ENCODE measurements at places on chromosomes 3 and 15.

- DNase-seq, result no peak
Measured at GRCh38 chr3:59935025-59935424, 885.2 kb upstream of the CFAP20DC start.

GRCh38 chr15:31343831-31344230 lies 17.2 kb downstream of the KLF13 start:
- no peak for DNase-seq

DNA sequence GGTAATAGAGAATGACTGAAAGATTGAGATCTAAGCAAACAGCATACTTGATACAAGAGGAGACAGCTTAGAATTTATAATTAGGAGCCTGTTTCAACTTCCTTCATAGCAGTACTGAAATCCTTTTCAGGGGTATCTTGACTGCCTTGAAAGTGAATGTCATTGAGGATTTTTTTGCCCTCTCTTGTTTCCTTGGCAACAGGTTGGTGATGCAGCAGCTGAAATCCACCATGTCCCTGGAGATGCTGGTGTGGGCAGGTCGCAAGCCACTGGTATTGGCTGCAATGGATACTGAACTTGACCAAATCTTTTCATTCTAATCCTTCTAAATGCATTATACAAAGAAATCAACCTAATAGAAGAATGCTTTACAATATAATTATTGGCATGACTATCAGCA lies 59.3 kb upstream of the GAP43 start:
- DNase-seq, result no peak

GRCh38 chr3:116741467-116741866 lies 31.9 kb downstream of the TUSC7 start:
- DNase-seq, result no peak

DNA sequence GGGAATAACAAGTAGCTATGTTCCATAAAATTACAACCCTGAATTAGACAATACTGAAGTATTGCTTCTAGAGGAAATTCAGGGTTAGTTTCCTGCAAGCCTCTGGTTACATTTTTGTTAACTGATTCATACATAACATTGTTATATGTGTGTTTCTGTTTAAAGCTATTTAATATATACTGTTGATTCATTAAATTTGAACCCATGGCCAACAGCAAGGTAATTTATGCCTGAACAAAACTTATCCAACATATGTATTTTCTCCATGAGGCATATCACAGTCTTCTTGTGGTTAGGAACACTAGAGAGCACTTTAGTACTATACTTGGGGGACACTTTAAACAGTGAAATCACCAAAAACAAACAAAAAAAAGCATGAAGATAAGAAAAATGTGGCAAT lies 47.7 kb upstream of the PTX3 start:
- peak; percentile 77 for DNase-seq

DNA sequence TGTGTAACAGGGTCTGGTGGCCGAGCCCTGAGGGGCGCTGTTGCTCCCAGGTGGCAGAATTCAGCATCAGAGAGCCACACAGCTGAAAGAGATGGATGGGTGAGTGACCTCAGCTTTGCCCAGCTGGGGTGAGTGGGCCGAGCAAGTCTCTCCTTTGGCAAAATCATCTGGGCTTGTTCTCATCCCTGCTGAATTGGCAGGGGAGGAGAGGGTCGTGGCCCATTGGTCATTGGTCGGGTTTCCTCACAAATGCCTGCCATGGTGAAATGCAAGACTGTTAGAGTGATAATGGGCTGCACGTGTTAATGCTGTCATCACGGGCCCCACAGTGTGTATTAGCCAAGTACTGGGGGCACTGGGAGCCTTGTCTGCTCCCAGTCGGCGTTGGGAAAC lies 15.9 kb downstream of the ABHD2 start:
- no peak for DNase-seq

- DNase-seq, result peak; percentile 25
Measured at GRCh38 chr3:177050501-177051237, 146.6 kb downstream of the TBL1XR1 start.

- peak; percentile 11 for DNase-seq
Measured at GRCh38 chr15:51499379-51499976, 123.1 kb downstream of the DMXL2 start.

DNA sequence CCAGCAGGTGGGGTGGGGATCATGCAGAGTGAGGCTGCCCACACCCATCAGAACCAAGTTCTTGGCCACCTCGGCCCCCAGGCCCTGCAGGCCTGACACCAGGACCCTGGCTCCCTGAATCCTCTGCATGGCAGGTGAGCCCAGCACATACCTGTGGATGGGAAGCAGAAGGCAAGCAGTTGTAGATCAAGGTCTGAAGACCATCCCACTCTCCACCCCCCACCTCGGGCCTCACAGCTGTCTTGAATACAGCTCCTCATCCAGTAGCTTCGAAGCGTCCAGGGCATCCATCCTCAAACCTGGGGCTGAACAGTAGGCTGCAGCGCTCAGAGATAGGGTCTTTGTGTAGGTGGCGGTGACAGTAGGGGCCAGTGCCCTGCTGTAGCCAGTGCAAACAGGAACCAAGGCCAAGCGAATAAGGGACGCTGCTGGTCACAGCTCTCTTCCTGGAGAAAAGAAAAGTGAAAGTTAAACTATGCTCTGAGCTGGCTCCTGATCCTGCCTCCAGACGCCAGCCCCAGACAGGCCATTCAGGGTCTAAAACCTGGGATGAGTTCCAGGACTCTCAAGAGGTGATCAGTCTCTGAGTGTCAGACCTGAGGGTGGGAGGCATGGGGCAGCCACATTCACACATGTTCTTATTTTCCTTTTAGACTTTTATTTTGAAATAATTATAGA lies at the start of gene UBA7:
Gene UBA7 (minus strand): TSS at position 457 of the 678 bp plus-strand sequence. CDS start 166 bp downstream, at position 291.
- peak; percentile 66 for DNase-seq

GRCh38 chr3:179716811-179717210 lies 64.0 kb downstream of the USP13 start:
- peak; percentile 75 for DNase-seq

- DNase-seq, result no peak
Measured at GRCh38 chr3:72554689-72555088, 293.6 kb downstream of the SHQ1 start.

GRCh38 chr15:58330741-58331559 lies 100.8 kb upstream of the LIPC start:
- no peak for DNase-seq

- DNase-seq, result no peak
Measured at GRCh38 chr3:42090973-42091731, at the start of gene TRAK1. TRAK1 (plus strand) TSS chr3:42091357; CDS start chr3:42091470, 113 bp downstream.

- no peak for DNase-seq
Measured at GRCh38 chr15:88529021-88529630, 17.4 kb downstream of the DET1 start.

DNA sequence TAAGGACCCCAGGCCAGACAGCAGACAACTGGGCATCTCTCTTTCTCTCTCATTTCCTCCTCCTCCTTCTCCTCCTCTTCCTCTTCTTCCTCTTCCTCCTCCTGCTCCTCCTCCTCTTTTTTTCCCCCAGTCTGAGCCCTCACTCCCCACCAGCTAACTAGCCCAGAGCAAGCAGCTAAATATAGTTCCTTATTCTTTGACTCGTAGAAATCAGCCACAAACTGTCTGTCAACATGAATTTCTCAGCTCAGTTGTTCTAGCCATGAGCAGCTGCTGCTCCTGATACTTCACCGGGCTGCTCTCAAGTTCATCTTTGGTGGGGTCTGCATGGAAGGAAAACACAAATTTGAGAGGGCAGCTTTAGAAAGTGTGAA lies 19.2 kb upstream of the LOXL1 start:
- DNase-seq, result no peak

GRCh38 chr15:64251658-64252057 lies 88.8 kb upstream of the PPIB start:
- no peak for DNase-seq
